Endothelial cell (in vitro differentiated cells): ENCODE measurements at places on chromosomes 4 and X. TPM values are rescaled to one million over a fixed set of nuclear protein-coding genes. Genes with fewer than 3 reads are reported as not detected.

- DNase-seq: no peak
Measured at GRCh38 chr4:33485111-33485510, 2759.2 kb downstream of the ARAP2 start.

DNA sequence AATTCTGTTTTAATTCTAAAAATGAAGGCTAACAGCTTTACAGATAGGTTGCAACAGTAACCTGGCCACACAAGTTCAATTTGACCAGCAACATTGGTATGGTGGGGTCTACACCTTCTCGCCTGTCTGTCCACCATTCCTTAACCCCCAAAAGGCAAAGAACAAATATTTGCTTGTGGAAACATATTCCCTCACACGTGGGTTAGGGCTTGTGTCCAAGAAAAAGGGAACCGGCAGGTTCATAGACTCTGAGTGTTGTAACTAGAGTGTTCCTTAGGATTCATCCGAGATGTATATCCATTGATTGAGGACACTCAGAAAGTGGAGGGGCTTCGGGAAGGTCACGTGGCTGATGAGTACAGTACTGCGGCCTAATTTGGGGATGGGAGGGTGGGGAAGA, 54.1 kb downstream of the C4orf51 start:
- DNase-seq: no peak

GRCh38 chr4:4694296-4694772, 152.5 kb upstream of the STX18 start:
- DNase-seq: no peak

- DNase-seq: no peak
Measured at GRCh38 chr4:15689540-15689939, 7.9 kb downstream of the FAM200B start.

- no peak for DNase-seq
Measured at GRCh38 chr4:32172086-32172485, 1451.9 kb downstream of the PCDH7 start.

DNA sequence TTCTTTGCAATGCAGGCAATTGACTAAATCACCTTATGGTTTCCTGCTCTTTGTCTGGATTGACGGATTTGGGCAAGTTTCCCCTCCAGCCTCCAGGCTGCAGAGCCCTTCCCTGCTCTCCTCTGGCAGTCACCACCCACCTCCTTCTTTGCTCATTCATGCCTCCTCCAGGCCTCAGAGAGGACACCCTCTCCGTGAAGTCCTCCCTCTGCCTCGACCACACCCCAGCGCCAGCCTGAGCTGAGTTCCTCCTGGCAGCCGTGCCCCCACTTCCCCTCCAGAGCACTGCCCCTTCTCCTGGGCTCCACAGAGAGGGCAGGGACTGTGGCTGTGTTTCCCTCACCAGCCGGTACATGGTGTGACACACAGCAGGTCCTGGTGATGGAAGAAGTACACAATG, 53.7 kb downstream of the DCTD start:
- DNase-seq: no peak

- DNase-seq: no peak
Measured at GRCh38 chr4:35942092-35942491, 302.2 kb downstream of the ARAP2 start.

- DNase-seq: no peak
Measured at GRCh38 chr4:129322920-129323319, 227.0 kb downstream of the C4orf33 start.

DNA sequence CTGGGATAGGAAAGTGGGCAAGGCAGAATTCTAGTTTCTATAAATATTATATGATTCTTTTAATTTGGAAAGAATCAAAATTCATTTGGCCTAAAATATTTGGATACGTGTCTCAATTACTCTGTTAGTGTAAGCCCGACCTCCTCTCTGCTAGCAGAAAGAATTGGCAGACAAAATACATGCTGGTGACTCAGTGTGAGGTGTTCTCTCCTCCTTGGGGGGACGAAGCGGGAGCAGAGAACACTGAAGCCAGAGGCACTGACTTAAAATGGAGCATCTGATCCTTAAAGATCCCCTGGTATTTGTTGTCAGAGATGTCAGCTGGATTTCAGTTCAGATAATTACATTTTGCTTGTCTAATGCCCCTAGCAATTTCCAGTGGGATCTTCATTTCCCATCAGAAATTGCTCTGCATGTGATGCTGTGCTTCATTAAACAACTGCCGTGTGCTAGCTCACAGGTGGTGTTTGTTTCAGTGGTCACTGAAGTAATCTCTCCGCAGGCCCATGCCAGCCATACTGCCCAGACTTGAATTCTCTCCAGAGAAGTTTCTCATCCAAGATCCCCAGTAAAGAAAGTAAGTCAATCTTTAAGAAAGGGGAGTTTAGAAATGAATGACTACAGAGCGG, 188.7 kb upstream of the TLL1 start:
- no peak for DNase-seq

DNA sequence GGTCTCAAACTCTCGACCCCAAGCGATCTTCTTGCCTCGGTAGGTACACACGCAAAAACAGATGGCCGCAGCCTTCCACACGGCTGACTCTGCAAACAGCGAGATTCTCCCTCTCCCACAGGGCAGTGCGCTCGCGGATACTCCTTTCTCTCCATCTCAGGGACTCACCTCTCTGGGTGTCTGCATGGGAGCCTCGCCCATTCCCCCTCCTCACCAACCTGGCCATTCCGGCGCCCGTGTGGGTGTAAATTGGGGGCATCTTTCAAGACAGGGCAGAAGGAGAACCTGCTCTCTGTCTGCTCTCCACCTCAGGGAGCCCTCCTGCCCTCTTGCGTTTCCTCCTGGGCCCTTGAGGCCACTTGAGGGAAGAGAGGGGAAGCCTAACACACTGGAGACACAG, 4.4 kb downstream of the CTAG2 start:
- no peak for DNase-seq

- no peak for DNase-seq
Measured at GRCh38 chr4:163201358-163201757, 34.7 kb upstream of the NAF1 start.

DNA sequence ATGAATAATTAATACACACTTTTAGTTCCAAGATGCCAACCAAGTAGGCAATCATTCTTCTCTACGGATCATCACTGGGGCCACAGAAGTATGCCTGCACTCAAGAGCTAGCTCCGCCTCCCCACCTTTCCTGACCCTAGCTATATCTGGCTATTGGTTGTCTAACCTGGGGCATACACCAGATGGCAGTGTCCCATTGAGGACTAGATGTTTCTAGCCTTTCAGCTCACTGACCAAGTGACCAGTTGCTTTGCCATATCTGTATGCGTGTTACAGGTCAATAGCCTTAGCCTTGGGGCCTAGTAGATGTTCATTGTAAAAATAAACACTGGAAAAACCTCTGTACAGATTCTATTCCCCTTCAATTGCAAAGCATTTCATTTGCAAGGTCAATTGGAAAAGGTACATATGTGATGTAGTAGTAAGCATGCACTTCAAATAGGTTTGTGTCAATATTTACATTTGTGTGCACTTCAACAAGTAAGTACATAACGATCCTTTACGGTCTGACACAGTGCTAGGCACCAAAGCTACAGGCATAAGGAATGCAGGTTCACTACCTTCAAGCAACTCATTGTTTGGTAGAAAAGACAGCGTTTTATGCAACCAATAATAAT, 521.7 kb downstream of the PPARGC1A start:
- peak; percentile 45 for DNase-seq

DNA sequence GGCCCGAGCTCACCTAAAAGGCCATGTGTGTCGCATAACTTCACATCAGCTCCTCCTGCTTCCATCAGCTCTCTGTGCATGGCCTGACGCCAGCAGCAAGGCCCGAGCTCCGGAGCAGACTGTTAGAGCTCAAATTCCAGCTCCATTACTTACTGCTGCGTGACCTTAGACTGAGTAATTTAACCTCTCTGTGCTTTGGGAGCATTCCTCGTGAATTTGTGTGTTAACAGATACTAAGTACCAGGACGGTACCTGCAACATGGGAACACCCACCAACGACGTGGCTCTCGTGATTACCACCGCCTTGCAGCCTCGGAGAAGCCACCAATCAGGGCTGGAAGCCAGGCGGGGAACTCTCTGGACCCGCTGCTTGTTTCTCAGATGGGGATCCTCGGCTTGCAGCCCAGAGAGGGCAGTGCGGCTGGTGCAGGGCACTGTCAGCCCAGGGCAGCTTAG, 12.9 kb downstream of the LETM1 start:
- DNase-seq: no peak

GRCh38 chrX:15816886-15817285, 26.6 kb downstream of the ZRSR2 start:
- DNase-seq: peak; percentile 3

DNA sequence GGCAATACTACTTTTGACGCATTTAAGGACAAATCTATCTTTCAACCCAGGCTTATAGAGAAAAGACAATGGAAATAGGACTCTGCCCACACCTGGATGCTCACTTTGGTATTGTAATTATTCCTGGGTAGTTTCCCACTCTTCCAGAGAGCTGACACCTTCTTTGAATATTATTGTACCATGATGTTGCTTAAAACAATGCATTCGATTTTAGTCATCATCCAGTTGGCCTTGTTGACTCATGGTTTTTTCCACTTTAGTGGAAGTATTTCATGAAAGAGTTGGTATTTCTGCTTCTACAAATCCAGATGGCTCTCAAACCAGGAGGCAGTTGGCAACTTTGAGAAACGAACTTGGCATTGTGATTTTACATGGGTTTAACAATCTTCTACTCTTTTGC, 124.2 kb downstream of the ENOX2 start:
- no peak for DNase-seq

GRCh38 chr4:176988226-176988625, 195.5 kb upstream of the VEGFC start:
- DNase-seq: no peak

DNA sequence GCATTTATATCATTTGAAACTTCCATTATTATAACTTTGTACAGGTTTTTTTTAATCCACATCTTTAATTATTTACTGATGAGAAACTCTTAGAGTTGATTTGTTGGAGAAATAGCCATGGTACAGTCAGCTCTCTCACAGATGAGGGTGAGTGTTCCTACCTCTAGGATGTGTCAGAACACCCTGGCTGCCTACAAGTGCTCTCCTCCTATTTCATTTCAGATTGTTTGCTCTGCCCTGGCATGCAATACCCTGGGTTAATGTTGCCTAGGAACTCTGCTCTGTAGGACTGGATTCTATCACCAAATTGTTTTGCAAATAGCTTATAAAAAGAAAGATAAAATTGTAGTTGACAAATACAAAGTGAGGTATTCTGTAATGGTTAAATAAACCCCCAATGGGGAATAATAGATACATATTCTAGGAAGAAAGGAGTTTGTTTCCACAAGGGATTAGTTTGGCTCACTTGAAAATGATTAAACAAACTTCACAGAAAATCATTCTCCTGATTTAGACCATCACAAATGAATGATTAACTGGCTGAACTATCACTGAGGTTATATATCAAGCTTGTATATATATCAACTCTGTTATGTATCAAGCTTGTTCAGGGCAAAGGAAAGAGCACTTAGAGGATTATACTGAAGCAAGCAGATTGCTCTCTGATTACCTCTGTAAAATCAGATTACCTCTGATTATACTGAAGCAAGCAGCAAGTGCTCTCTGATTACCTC, 150.0 kb downstream of the PDE5A start:
- DNase-seq: no peak

GRCh38 chr4:8912506-8912905, 40.9 kb upstream of the HMX1 start:
- no peak for DNase-seq

The MAOA gene
- 1.6 TPM for total RNA-seq

The ASB9 gene
- 2.8 TPM for total RNA-seq

The P2RY10 gene
- not detected for total RNA-seq

The CD38 gene
- total RNA-seq: 0.15 TPM

The FAM50A gene
- total RNA-seq: 77.0 TPM

The TBX22 gene
- 0.36 TPM for total RNA-seq

The IL2 gene
- total RNA-seq: not detected
